CD4-positive, alpha-beta T cell treated with Interleukin-15 for 1 hour (primary cell): ENCODE measurements at places on chromosomes 11 and 22.
A peak's percentile ranks its signal among the peaks of the same experiment; 100 is the strongest.

- no peak for DNase-seq
Observed at GRCh38 chr11:80241766-80242165, 800.9 kb upstream of the TENM4 start.

GRCh38 chr22:37161443-37161842 is 11.7 kb upstream of the IL2RB start:
- peak; percentile 42 for DNase-seq

- no peak for DNase-seq
Observed at GRCh38 chr11:121839781-121840180, 276.2 kb downstream of the BLID start.

GRCh38 chr11:61131998-61132555 is 29.1 kb downstream of the VPS37C start:
- no peak for DNase-seq

GRCh38 chr22:43824724-43825420 is 12.8 kb upstream of the EFCAB6 start:
- DNase-seq = no peak

DNA sequence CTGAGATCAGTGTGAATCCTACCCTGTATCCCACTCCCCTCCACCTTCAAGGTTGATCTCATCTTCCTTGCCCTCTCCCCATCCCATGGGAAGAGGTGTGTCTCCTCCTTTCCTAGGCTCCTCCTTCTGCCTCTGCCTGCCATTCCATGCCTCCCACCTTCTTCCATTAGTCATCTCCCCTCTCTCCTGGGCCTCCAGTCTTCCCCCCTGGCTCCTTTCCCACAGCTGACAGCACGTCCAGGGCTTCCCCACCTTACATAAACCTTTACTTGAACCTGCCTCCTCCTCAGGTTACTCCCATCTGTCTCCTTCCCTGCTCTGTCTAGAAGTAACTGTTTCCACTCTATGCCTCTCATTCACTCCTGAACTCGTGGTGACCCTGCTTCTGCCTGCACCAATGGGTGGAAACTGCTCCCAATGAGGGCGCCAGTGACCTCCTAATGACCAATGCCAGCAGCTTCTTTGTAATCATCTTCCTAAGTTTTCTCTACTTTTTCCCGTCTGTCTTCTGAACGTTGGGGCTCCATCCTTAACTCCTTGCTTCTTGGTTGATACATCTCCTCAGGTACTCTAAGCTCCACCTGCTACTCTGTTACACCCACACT is 266.9 kb upstream of the NARS2 start:
- DNase-seq = no peak

DNA sequence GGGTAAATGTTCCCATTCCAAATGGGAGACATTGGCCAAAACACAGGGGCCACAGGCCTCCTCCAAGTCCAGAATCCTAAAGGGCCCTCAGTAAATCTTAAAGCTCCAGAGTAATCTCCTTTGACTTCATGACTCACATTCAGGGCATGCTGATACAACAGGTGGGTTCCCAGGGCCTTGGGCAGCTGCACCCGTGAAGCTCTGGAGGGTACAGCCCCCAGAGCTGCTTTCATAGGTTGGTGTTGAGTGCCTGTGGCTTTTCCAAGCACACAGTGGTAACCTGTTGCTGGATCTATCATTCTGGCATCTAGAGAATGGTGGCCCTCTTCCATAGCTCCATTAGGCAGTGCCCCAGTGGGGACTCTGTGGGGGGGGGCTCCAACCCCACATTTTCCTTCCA is 54.0 kb downstream of the NELL1 start:
- no peak for DNase-seq

DNA sequence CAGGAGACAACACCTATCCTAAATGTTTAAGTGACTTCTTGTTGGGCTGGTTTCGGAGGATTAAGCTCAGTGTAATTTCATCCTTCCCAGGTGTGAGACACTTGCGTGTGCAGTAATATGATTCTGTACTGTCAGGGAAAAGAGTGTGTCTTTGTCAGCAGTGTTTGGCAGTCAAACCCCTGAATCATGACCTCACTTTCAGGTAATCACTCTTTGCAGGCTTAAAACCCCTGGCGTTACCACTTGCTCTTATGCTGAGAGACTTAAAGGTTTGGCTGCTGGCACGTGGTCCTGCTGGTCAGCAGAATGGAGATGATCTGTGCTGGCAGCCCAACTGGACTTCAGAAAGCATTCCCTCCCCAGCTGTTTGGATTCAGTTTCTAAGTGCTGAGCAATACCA is 56.1 kb downstream of the APIP start:
- DNase-seq = no peak

DNA sequence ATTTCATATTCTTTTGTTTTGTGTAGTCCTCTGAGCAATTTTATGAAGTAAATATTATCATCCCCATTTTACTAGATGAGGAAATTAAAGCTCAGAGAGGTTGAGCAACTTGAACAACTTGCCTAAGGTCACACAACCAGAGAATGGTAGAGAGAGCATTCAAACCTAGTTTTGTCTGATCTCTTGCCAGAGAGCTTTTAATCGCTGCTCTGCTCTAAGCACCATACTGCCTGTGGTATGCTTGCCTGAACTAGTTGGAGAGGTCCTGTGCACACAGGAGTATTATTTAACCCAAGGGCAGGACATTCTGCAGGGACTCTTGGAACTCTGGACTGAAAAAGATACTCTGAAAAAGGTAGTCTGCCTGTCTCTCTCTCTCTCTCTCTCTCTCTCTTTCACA is 38.5 kb downstream of the TRAF6 start:
- DNase-seq = no peak

GRCh38 chr11:133176748-133177147 is 355.6 kb downstream of the OPCML start:
- DNase-seq = no peak

- DNase-seq = no peak
Observed at GRCh38 chr22:27510024-27510423, 291.5 kb downstream of the MN1 start.

DNA sequence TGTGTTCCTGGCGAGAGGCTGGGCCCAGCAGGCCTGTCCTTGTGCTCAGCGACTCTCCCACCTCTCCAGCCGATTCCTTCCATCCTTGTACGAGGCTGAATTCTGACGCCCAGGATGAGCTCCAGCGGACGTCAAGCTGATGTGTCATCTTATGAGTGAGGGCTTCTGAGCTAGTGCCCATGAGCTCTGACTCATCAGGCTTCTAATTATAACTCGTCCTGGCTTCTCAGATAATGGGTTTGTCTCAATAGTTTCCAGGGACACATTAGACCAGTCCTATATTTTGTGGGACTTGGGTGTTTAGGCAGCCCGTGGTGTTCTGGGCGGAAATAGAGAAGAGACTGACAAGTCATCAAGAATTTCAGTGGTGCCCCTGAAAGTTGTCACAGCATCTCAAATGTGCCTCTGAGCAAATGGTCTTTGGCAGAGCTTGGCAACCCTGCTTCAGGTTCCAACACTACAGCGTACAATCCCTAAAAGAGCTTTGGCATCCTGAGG is 108.2 kb upstream of the CD44 start:
- DNase-seq = peak; percentile 80

- no peak for DNase-seq
Observed at GRCh38 chr11:72947229-72947628, 133.0 kb downstream of the ATG16L2 start.

DNA sequence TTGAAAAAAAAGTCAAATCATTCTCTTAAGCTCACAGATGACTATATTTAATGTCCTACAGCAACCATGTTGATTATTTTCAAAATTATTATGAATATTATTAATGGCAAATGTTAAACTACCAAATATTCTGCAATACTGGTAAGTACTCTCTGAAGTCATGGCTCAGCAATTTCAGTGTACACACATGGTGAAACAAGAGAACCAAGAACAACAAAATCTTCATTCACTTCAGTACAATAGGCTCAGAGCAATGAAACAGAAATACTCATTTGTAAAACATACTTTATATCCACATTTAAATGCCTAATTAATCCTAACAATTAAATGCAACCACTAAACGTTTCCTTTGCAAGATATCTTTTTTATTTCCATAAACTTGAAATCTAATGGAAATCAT is 347.2 kb downstream of the TTC28 start:
- no peak for DNase-seq

DNA sequence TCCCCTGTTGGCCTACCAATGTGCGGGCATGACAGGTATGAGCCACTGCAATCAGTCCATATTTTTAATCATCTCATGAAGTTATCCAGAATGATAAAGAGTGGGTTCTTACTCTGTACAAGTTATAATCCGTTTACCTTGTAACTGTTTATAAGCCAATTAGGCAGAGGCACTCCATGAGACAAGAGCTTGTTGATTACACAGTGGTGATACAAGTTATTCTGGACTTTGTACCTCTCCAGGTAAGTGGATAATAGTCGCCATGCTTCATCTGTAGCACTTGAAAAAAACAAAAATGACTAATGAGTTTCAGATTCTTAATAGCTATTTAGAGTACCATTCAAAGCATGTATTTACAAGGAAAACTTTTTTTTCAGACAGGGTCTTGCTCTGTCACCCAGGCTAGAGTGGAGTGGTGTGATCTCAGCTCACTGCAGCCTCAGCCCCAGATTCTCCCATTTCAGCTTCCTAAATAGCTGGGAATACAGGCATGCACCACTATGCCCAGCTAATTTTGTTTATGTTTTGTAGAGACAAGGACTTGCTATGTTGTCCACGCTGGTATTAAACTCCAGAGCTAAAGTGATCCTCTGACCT is 17.7 kb upstream of the FNBP4 start:
- no peak for DNase-seq

DNA sequence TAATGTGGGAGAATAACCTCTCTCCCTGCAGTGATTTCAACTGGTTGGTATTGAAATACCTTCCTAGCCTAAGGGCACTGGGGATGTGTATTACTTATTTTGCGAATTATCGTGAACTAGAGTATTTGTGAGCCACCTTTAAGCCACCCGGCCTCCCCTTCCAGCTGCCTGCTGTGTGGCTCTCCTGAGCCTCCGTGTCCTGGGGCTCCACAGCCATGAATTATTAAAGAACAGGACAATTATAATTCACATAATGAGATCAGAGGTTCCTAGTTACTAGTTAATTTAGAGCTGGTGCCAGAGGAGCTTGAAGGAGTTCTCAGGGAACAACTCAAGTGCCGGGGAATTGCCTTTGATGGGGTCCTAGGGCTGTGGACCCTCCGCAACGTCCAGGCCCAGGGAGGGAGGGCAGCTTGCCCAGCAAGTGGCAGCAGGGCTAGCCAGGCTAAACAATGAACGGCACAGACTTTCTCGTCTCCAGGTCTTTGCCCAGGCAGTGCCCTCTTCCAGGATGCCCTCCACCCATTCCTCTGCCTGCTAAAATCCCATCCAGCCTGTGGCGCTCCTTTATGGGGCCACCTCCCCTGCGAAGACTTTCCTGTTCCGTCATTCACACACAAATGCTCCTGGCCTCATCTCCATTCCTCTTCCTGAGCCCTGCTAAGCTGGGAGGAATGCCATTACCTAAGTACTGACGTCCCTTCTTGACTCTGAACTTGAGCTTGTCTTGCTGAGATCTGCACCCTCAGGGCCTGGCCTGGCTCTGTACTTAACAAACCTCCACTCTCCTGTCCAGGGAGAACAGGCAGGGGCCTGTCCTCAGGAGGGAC is 91.5 kb downstream of the RTL6 start:
- peak; percentile 7 for DNase-seq

GRCh38 chr22:47388778-47389177 is 626.3 kb downstream of the TBC1D22A start:
- DNase-seq = peak; percentile 12

- no peak for DNase-seq
Observed at GRCh38 chr11:4672470-4672869, 25.2 kb downstream of the OR51E2 start.

DNA sequence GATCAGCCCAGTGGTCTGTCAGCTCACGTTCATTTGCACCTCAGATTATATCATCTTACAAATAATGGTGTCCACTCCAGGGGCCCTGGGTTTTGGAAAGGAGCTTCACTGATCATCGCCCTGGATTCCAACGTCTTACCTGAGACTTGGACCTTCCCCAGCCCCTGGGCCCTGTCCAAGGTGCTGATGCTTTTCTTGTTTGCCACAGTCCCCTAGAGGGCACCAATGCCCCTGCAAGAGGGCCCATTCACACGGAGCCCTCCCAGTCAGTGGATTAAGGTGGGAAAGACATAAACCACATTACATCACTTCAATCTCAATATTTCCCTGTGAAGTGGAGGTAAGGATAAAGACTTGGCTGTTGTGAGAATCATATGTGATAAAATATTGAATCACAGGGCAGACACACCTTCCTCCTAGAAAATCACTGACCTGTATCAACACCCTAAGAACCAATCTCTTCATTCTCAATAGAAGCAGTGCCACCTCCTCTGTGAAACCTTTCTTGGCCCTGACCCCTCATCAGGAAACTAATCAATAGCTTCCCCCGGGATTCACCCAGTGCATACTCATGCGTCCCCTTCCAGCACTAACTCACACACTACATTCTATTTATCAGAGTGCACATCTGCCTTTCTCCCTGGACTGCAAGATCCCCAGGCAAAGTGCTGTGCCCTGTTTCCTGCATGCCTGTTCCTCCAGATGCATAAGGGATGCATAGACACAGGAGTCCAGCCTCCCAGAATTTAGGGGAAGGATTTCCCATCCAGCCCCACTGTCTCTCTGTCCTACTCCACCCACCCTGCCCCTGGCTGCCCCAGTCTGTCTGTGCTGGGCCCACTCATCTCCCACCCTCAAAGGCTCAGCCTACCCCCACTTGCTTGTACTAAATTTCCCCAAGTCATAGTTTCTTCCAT is 167.0 kb downstream of the BUD13 start:
- no peak for DNase-seq

- DNase-seq = no peak
Observed at GRCh38 chr11:912266-912665, 1.7 kb upstream of the CHID1 start.

- no peak for DNase-seq
Observed at GRCh38 chr11:96218901-96219300, 124.1 kb downstream of the MAML2 start.

- no peak for DNase-seq
Observed at GRCh38 chr22:49687786-49688515, 139.7 kb downstream of the BRD1 start.

DNA sequence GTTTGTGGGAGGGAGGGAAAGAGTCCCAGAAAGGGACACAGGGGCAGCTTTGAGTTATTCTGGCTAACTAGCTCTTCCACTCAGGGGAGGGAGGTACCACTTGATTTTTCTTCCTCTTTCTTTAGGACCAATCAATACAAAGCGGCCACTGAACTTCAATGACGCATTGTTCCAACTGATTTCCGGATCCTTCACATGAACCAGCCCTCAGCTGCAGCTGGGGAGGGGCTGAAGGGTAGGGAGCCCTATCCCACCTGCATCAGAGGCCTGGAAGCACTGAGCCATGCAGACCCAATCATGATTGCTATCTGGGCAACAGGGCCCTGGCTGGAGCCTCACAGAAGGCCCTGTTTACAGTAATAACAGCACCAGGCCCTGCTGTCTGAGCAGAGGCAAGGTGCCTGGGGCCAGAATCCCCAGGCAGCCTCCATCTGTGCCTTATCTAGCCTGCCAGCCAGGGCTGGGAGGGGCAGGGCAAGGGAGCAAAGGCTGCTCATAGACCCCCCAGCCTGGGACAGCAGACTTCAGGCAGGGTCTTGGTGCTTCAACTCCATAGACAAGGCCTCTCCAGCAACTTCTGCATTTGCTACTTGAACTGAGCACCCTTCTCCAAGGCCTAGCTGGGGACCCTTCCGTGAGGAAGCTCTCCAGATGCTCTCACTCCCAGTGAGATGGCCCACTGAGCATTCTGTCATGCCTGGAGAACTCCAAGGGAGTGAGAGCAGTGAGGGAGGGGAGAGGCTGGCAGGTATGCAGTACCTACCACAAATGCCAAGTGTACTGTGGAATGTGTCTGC is 22.5 kb downstream of the CLPB start:
- DNase-seq = peak; percentile 62
